Neural progenitor cell (in vitro differentiated cells): ENCODE measurements at places on chromosomes 16 and 17. TPM values are rescaled to one million over a fixed set of nuclear protein-coding genes. Genes with fewer than 3 reads are reported as not detected.

GRCh38 chr17:7391307-7391706, 3.0 kb downstream of the PLSCR3 start:
- peaks cover 10% of the 10 kb centered on the region for H3K4me1 ChIP-seq
- no peak for DNase-seq
- no peaks in the 10 kb centered on the region for H3K36me3 ChIP-seq

The HBA2 gene
- not detected in 2 replicates for total RNA-seq

GRCh38 chr16:83653785-83654184, 154.0 kb upstream of the HSBP1 start:
- no peaks in the 10 kb centered on the region for H3K27me3 ChIP-seq
- no peak overlapping the region for H3K27ac ChIP-seq
- DNase-seq: no peak

- peaks cover 13% of the 10 kb centered on the region for H3K4me1 ChIP-seq
- peak; percentile 63 for DNase-seq
- no peak overlapping the region for H3K27ac ChIP-seq
- no peaks in the 10 kb centered on the region for H3K27me3 ChIP-seq
- H3K36me3 ChIP-seq: no peaks in the 10 kb centered on the region
Measured at GRCh38 chr17:50893183-50893993, 27.2 kb upstream of the TOB1 start.

DNA sequence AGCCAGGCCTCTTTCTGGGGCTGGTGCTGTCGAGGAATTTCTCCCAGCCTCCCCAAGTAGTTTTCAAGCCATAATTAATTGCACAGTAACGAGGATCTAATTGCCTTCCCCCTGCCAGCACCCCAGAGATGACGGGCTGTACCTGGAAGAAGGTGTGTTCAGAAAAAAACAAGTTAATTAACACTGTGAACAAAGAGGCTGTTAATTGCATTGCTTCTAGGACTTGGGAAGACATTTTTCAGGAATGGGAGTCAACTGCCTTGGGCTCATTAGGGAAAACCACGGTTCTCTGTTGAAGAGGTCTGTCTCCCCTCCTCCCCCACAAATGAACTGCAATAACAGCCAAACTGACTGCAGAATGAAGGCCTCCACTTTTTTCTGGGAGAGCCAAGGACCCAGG, 176.7 kb downstream of the CCT6B start:
- H3K4me1 ChIP-seq: peaks cover 9% of the 10 kb centered on the region
- peaks cover 26% of the 10 kb centered on the region for H3K27me3 ChIP-seq
- H3K4me3 ChIP-seq: no peak overlapping the region
- no peak overlapping the region for H3K27ac ChIP-seq
- DNase-seq: no peak

The CNGB1 gene
- total RNA-seq: not detected in 2 replicates

- H3K27ac ChIP-seq: no peak overlapping the region
- DNase-seq: no peak
- no peak overlapping the region for H3K4me3 ChIP-seq
- no peaks in the 10 kb centered on the region for H3K36me3 ChIP-seq
- H3K27me3 ChIP-seq: no peaks in the 10 kb centered on the region
- no peaks in the 10 kb centered on the region for H3K4me1 ChIP-seq
Measured at GRCh38 chr17:74089380-74089779, 114.1 kb upstream of the RPL38 start.

DNA sequence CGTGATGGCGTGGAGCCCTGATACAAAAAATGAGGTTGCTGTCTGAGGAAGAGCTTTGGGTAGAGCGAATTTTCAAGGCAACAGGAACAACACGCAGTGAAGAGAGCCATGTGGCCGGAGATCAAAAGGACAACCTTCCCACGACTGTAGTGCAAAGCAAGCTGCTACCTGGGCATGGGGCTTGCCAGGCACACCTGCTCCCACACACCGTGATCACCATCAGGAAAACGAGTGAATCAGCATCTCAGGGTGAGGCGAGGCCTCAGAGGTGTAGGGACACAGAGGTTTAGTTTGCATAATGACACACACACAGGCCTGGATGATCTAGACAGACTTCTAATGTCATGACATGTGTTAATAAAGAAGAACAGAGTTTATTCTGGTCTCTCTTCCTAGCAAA, 65.7 kb downstream of the PARN start:
- DNase-seq: no peak
- peak overlapping the region; percentile 49 for H3K27ac ChIP-seq
- no peaks in the 10 kb centered on the region for H3K27me3 ChIP-seq
- peaks cover 16% of the 10 kb centered on the region for H3K4me1 ChIP-seq
- no peak overlapping the region for H3K4me3 ChIP-seq

GRCh38 chr17:75508931-75509361, 6.4 kb downstream of the CASKIN2 start:
- H3K4me1 ChIP-seq: no peaks in the 10 kb centered on the region
- H3K27ac ChIP-seq: no peak overlapping the region
- DNase-seq: no peak
- H3K36me3 ChIP-seq: no peaks in the 10 kb centered on the region
- no peak overlapping the region for H3K4me3 ChIP-seq

GRCh38 chr17:46986366-46986765, 7.3 kb upstream of the RPRML start:
- H3K27ac ChIP-seq: no peak overlapping the region
- no peaks in the 10 kb centered on the region for H3K36me3 ChIP-seq
- peaks cover 1% of the 10 kb centered on the region for H3K27me3 ChIP-seq
- H3K4me3 ChIP-seq: no peak overlapping the region

DNA sequence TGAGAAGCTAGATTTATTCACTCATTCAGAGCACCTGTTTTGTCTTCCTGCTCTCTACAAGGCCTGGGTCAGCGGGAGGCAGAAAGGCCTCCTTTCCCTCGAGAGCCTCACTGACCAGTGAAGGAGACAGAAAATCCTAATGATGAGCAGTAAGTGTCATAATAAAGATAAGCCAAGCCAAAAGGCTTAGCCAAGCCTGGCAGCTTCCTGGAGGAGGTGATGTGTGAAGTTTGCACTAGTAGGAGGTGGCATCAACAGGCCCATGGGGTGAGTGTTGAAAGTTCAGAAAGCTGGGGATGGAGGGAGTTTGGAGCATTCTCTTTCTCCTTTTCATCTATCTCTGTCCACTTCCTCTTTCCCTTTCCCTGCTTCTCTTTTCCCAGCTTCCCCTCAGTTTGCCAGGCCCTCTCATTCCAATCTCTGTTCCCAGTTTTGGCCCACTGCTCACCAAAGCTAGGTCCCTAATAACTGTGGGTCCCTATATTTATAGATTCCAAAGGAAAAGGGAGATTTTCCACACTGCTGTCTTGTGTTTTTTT, 16.5 kb upstream of the SPNS3 start:
- no peak overlapping the region for H3K27ac ChIP-seq
- no peaks in the 10 kb centered on the region for H3K36me3 ChIP-seq
- DNase-seq: no peak
- no peaks in the 10 kb centered on the region for H3K27me3 ChIP-seq

DNA sequence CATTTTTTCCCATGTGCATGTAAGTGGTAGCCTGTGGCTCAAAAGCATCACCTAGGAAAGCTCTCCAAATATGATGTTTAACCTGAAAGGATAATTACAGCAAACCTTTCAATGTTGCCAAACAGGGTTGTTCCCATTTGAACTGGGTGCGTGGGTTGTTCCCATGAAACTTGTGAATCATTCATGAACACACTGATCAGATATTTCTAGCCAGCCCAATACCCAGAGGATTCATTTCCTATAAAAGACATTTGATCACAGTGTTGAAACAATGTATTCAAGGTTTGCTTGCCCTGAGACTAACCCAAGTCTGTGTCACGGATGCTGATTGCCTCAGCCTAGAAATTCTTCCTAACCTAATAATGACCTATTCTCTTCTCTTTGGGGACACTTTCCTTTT, 12.9 kb downstream of the KRT39 start:
- H3K36me3 ChIP-seq: no peaks in the 10 kb centered on the region
- H3K27ac ChIP-seq: no peak overlapping the region
- H3K27me3 ChIP-seq: no peaks in the 10 kb centered on the region
- H3K4me3 ChIP-seq: no peak overlapping the region
- no peak for DNase-seq

DNA sequence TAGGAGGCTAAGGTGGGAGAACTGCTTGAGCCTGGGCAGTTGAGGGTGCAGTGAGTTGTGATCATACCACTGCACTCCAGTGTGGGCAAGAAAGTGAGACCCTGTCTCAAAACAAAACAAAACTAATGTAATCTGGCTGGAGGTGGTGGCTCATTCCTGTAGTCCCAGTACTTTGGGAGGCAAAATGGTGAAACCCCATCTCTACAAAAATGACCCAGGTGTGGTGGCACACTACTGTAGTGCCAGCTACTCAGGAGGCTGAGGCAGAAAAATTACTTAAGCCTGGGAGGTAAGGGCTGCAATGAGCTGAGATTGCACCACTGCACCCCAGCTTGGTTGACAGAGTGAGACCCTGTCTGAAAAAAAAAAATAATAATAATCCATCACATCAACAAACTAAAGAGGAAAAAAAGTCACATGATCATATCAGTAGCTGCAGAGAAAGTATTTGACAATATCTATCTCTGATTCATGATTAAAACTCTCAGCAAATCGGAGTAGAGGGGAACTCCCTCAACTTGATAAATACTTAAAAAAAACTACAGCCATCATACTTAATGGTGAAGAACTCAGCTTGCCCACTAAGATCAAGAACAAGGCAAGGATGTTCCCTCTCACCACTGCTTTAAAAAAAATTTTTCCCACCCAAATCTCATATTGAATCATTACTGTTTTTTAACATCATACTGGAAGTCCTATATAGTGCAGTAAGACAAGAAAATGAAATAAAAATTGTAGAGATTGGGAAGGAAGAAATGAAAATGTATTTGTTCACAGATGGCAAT, 31.0 kb downstream of the DHRS7B start:
- no peak overlapping the region for H3K4me3 ChIP-seq
- DNase-seq: no peak
- H3K4me1 ChIP-seq: no peaks in the 10 kb centered on the region
- no peak overlapping the region for H3K27ac ChIP-seq
- H3K27me3 ChIP-seq: no peaks in the 10 kb centered on the region

- no peaks in the 10 kb centered on the region for H3K27me3 ChIP-seq
- H3K4me1 ChIP-seq: no peaks in the 10 kb centered on the region
- DNase-seq: peak; percentile 28
- H3K36me3 ChIP-seq: peaks cover 7% of the 10 kb centered on the region
Measured at GRCh38 chr17:37273409-37274051, 102.3 kb upstream of the C17orf78 start.

DNA sequence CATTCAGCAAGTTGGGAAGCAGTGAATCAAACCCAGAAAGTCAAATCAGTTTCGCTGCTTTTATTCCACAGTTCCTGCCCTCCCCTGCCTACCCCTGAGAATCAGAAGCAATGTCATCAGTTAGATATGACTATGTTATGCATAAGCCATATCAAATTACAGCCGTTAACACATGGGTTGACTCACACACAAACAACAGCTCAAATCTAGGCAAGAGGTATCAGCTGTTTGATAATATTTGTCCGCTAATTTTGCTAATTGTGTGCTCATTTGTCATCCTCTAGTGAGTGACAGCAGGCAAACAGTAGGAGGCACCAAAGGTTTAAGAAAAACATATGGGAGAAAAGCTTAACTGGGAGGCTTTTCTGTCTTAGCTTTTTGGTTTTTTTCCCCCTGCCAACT, 327.4 kb upstream of the CCL2 start:
- no peak overlapping the region for H3K27ac ChIP-seq
- no peaks in the 10 kb centered on the region for H3K36me3 ChIP-seq
- no peaks in the 10 kb centered on the region for H3K27me3 ChIP-seq
- DNase-seq: peak; percentile 36
- no peak overlapping the region for H3K4me3 ChIP-seq

GRCh38 chr17:76176701-76177574, 35.9 kb upstream of the FOXJ1 start:
- no peaks in the 10 kb centered on the region for H3K27me3 ChIP-seq
- peaks cover under 1% of the 10 kb centered on the region for H3K4me1 ChIP-seq
- H3K36me3 ChIP-seq: no peaks in the 10 kb centered on the region

GRCh38 chr17:72472106-72472505, 351.3 kb downstream of the SOX9 start:
- H3K27ac ChIP-seq: no peak overlapping the region
- no peak for DNase-seq
- no peak overlapping the region for H3K4me3 ChIP-seq
- H3K27me3 ChIP-seq: no peaks in the 10 kb centered on the region

The PRSS36 gene
- total RNA-seq: 0.30 and 0.68 TPM in 2 replicates

GRCh38 chr17:83094291-83094690, 14.9 kb downstream of the METRNL start:
- H3K27me3 ChIP-seq: no peaks in the 10 kb centered on the region
- H3K27ac ChIP-seq: no peak overlapping the region
- no peaks in the 10 kb centered on the region for H3K36me3 ChIP-seq
- H3K4me1 ChIP-seq: peaks cover 4% of the 10 kb centered on the region

The SEPTIN12 gene
- not detected in 2 replicates for total RNA-seq
